SJCRH30 (cell line): ENCODE measurements at places on chromosomes 1 and 21. TPM values are rescaled to one million over a fixed set of nuclear protein-coding genes. Genes with fewer than 3 reads are reported as not detected.

The ATAD3C gene
- total RNA-seq = 0.20 TPM in 1 of 2 replicates, not detected in the other

The CIART gene
- total RNA-seq = not detected in 2 replicates

The ACTA1 gene
- 0.15 and 0.93 TPM in 2 replicates for total RNA-seq

The BCL2L15 gene
- 0.18 and 1.2 TPM in 2 replicates for total RNA-seq

The LYSMD1 gene
- total RNA-seq = 13.4 and 15.8 TPM in 2 replicates

DNA sequence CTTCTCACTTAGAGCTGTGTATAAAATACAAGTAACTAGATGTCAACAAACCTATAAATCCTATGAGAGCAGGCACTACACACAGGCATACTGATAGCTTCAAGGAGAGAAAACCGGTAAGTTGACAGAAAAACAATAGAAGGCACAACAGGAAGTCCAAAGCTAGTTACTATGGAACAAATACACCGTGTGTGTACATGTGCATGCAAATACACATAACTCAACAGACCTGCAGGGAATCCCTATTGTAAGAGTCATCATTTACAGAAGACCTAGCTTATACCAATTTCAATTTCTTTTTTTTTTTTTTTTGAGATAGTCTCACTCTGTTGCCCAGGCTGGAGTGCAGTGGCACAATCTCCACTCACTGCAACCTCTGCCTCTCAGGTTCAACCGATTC, 26.3 kb downstream of the JAK1 start:
- H3K4me3 ChIP-seq = no peak overlapping the region
- peaks cover 5% of the 10 kb centered on the region; the same call in 1 of the 2 replicates for H3K4me1 ChIP-seq
- H3K27ac ChIP-seq = no peak overlapping the region
- no peaks in the 10 kb centered on the region for H3K27me3 ChIP-seq

- H3K36me3 ChIP-seq = no peaks in the 10 kb centered on the region
- no peak overlapping the region for H3K4me3 ChIP-seq
- DNase-seq = no peak
- no peaks in the 10 kb centered on the region for H3K27me3 ChIP-seq
- peaks cover 20% of the 10 kb centered on the region for H3K4me1 ChIP-seq
- no peak overlapping the region; the same call in 1 of the 2 replicates for H3K27ac ChIP-seq
These were observed 42.9 kb upstream of the ZNF326 start for GRCh38 chr1:89951766-89952604.

DNA sequence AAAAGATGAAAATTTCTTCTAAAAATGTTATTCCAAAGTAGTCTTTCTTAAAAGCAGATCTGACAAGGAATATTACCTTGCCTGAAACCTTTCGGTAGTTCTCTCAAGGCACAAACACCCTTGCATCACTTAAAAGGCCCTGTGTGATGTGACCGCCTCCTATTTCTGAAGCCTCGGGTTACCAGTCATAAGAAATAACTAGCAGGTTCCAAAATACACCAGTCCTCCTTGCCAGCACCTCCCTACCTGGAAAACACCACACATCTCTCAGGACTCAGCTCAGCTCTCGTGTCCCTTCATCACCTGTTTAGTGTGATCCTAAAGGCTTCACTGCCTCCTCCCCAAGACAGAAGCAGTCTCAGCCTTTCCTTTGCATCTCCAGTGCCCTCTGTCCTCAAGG, 35.7 kb downstream of the SERBP1 start:
- no peak for DNase-seq
- no peaks in the 10 kb centered on the region for H3K4me1 ChIP-seq
- no peaks in the 10 kb centered on the region for H3K27me3 ChIP-seq
- no peak overlapping the region for H3K4me3 ChIP-seq
- H3K27ac ChIP-seq = no peak overlapping the region

DNA sequence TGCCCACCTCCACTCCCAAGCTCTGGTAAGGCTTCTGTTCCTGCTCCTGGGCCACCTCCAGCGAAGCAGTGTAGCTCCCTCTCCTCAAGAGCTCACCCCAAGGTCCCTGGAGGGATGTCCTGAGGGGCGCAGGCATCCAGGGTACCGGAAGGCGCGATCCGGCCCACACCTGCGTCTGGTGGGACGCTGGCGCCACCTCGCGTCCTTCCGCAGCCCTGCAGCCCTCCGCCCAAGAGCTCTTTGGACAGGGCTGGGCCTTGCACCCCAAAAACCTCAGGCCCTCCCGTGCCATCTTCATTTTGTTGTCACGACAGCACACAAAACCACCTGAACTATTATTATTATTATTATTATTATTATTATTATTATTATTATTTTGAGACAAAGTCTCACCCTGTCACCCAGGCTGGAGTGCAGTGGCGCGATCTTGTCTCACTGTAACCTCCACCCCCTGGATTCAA, 49.2 kb upstream of the PAX7 start:
- peak; percentile 26 for DNase-seq
- no peaks in the 10 kb centered on the region for H3K36me3 ChIP-seq
- no peak overlapping the region for H3K27ac ChIP-seq
- H3K4me3 ChIP-seq = no peak overlapping the region
- no peaks in the 10 kb centered on the region for H3K4me1 ChIP-seq
- no peaks in the 10 kb centered on the region for H3K27me3 ChIP-seq

GRCh38 chr1:6603915-6604558, 1.4 kb upstream of the KLHL21 start:
- peak overlapping the region; percentile 79 for H3K4me3 ChIP-seq
- DNase-seq = peak; percentile 86
- H3K27ac ChIP-seq = peak overlapping the region; percentile 99
- 0 out of 2 replicates have a peak, but pooled peaks cover 10% of the 10 kb centered on the region for H3K4me1 ChIP-seq
- peaks cover 4% of the 10 kb centered on the region; the same call in 1 of the 2 replicates for H3K36me3 ChIP-seq
- no peaks in the 10 kb centered on the region for H3K27me3 ChIP-seq

DNA sequence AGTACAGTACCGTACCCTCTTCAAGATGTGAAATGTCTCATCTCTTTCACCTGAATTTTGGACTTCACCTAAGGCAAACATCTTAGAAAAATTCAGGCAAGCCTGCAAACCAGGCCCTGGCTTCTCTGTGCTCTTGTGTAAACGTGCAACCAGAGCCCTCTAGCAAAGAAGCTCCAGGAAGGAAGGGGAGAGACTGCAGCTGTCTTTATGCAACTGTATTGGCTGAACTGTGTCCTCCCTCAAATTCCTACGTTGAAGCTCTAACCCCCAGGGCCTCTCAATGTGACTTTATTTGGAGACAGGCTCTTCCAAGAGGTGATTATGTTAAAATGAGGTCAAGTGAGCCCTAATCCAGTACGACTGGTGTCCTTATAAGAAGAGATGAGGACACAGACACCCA, 60.3 kb downstream of the SLC45A1 start:
- H3K4me1 ChIP-seq = peaks cover 37% of the 10 kb centered on the region
- H3K27me3 ChIP-seq = no peaks in the 10 kb centered on the region
- peak overlapping the region; percentile 17 for H3K27ac ChIP-seq
- H3K36me3 ChIP-seq = peaks cover 11% of the 10 kb centered on the region; the same call in 1 of the 2 replicates
- no peak overlapping the region for H3K4me3 ChIP-seq

DNA sequence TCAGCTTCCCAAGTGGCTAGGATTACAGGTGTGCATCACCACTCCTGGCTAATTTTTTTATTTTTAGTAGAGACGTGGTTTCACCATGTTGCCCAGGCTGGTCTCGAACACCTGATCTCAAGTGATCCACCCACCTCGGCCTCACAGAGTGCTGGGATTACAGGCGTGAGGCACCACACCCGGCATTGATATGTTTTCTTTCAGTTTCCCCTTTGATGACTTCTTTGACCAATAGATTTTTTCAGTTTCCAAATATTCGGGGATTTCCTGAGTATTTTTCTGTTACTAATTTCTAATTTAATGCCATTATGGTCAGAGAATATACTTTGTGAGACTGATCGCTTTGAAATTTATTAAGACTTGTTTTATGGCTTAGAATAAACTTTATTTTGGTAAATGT, 406.1 kb downstream of the RYR2 start:
- no peak overlapping the region for H3K4me3 ChIP-seq
- DNase-seq = no peak

DNA sequence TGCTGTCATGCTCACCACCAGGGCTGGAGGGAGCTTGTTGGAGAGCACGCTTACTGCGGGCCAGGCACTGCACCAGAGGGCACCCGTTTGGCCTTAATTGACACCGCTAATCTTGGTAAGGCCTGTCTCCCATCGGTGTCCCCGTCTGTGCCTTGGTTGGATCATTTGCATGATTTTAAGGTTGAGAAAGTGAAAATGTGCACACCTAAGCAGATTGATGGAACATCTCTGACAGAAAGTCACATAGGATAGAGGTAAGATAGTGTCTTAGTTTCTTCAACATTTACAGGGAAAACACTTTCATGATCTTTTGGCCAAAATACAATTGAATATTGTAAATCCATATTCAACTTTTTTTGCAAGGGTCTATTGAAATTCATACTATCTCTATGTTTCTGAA, 255.5 kb downstream of the KCNJ6 start:
- H3K36me3 ChIP-seq = no peaks in the 10 kb centered on the region
- no peak overlapping the region for H3K27ac ChIP-seq
- no peak overlapping the region for H3K4me3 ChIP-seq
- H3K4me1 ChIP-seq = no peaks in the 10 kb centered on the region

- peak overlapping the region; percentile 59 for H3K27ac ChIP-seq
- peaks cover 11% of the 10 kb centered on the region; the same call in 1 of the 2 replicates for H3K4me1 ChIP-seq
- peak overlapping the region; percentile 90 for H3K4me3 ChIP-seq
- DNase-seq = peak; percentile 73
These were observed 361 bp downstream of the DDAH1 start for GRCh38 chr1:85464497-85465098.

DNA sequence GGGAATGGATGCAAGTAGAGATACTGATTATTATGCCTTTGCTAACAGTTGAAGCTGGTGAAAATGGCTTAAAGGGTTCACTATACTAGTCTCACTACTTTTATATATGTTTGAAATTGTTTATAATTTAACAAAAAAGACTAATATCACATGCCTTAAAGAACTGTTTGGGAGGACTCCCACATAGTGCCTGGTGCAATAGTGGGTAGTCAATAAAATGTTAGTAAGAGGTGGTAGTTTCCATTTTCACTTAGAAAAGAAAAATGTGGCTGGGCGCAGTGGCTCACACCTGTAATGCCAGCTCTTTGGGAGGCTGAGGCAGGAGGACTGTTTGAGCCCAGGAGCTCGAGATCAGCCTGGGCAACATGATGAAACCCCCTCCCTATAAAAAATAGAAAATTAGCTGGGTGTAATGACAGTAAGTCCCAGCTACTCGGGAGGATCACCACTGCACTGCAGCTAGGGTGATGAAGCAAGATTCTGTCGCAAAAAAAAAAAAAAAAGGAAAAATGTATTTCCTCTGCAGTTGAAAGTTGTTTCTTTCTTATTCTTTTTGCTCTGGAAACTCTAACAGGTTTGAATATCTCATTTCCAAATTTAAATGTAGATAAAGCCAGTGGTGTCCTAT, 24.5 kb downstream of the C21orf91 start:
- no peak overlapping the region for H3K4me3 ChIP-seq
- no peaks in the 10 kb centered on the region for H3K27me3 ChIP-seq
- DNase-seq = no peak
- peaks cover 16% of the 10 kb centered on the region for H3K4me1 ChIP-seq
- H3K36me3 ChIP-seq = peaks cover 24% of the 10 kb centered on the region

- no peak for DNase-seq
- no peaks in the 10 kb centered on the region for H3K4me1 ChIP-seq
- no peak overlapping the region for H3K27ac ChIP-seq
- no peaks in the 10 kb centered on the region for H3K27me3 ChIP-seq
These were observed 7.0 kb downstream of the TMPRSS2 start for GRCh38 chr21:41500931-41501381.

DNA sequence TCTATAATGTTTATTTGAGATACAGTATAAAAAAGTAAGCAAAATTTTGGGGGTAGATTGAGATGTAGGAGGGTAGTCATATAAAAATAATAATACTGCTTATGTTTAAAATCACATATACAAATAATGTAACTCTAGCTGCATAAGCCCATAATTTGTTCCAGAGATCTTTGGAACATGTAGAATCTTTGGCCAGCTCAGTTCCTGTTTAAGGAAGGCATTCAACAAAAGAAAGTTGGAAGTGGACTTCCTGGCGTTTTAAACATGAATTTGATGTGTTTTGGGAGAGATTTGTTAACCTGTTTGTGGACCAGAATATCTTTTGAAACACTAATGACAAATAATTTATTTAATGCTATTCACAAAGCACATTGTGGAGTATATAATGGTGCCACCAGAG, 27.7 kb downstream of the GIPC2 start:
- H3K4me3 ChIP-seq = no peak overlapping the region
- no peaks in the 10 kb centered on the region for H3K4me1 ChIP-seq
- no peaks in the 10 kb centered on the region for H3K36me3 ChIP-seq
- H3K27me3 ChIP-seq = no peaks in the 10 kb centered on the region
- H3K27ac ChIP-seq = no peak overlapping the region

DNA sequence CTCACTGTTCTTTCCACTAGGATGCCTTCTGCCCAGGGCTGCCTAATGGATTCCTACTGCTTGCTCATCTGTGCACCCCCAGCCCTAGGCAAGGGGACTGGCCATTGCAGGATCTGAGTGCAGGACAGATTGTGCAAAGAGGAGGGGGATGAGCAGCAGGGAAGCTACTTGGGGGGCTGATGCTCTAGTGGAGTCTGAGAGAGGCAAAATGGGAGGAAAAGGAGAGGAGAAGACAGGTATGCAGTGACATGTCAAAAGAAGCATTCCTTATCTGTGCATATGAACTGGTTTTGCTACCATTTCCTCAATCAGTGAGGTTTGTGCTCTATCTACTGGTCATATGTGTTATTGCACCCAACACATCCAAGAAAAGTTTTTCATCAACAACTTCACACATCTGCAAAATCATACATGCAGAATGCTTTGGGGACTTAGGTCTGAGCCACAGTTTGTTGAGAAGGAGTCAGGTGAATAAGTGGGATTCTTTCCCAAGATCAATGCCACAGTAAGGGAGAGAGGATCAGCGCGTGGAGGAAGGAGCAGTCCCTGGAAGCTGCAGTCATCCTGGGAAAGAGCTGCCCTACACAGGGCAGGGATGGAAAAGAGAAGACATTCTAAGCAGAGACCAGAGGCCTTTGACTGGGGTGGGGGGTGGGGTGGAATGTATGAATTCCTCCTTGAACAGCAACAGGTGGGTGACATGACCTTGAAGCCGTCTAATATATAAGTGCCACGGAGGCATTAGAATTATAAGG, 14.4 kb downstream of the SLC5A9 start:
- no peaks in the 10 kb centered on the region for H3K4me1 ChIP-seq
- no peak overlapping the region for H3K27ac ChIP-seq
- peaks cover 10% of the 10 kb centered on the region; the same call in 1 of the 2 replicates for H3K27me3 ChIP-seq
- no peak overlapping the region for H3K4me3 ChIP-seq

DNA sequence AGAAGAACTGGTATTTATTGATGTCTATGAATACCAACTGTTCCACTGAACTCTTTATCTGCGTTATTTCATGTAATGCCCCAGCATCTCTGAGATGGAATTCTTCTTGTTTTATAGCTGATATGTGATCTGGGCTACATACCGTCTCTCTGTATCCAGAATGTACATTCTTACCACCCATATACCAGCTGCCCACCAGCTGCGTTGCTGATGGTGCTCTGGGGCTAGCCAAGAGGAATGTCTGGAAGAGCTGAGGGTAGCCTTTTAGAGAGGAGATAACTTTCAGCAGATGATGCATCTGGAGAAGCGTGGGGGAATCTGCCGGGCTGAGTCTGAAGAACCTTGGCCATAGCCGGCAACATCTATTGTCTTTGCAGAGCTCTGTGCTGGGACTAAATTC, 137.5 kb downstream of the RYR2 start:
- no peak overlapping the region for H3K27ac ChIP-seq
- no peak for DNase-seq
- H3K4me1 ChIP-seq = no peaks in the 10 kb centered on the region
- H3K36me3 ChIP-seq = no peaks in the 10 kb centered on the region
- no peaks in the 10 kb centered on the region for H3K27me3 ChIP-seq
